ENCODE measurements at places on chromosomes 6 and 20.

- DNase-seq = no peak
Observed at GRCh38 chr6:159984268-159984786, 15.4 kb downstream of the IGF2R start.

- no peak for DNase-seq
Observed at GRCh38 chr6:106894978-106895702, 79.4 kb downstream of the CD24 start.

- no peak for DNase-seq
Observed at GRCh38 chr6:139148557-139149235, 13.8 kb downstream of the HECA start.

- no peak for DNase-seq
Observed at GRCh38 chr6:88734544-88734943, 228.9 kb downstream of the RNGTT start.

GRCh38 chr6:152478377-152479010, 158.7 kb downstream of the SYNE1 start:
- no peak for DNase-seq

Data from GM13976 (cell line).